ENCODE measurements at places on chromosomes 13 and 19.

GRCh38 chr19:35484252-35485036 lies 5.8 kb downstream of the KRTDAP start:
- DNase-seq, result peak; percentile 9

GRCh38 chr13:42048342-42048683 lies at the start of gene DGKH:
TSS of gene DGKH (plus strand) at chr13:42048648. CDS start at chr13:42048774, 126 bp downstream.
- no peak for DNase-seq

DNA sequence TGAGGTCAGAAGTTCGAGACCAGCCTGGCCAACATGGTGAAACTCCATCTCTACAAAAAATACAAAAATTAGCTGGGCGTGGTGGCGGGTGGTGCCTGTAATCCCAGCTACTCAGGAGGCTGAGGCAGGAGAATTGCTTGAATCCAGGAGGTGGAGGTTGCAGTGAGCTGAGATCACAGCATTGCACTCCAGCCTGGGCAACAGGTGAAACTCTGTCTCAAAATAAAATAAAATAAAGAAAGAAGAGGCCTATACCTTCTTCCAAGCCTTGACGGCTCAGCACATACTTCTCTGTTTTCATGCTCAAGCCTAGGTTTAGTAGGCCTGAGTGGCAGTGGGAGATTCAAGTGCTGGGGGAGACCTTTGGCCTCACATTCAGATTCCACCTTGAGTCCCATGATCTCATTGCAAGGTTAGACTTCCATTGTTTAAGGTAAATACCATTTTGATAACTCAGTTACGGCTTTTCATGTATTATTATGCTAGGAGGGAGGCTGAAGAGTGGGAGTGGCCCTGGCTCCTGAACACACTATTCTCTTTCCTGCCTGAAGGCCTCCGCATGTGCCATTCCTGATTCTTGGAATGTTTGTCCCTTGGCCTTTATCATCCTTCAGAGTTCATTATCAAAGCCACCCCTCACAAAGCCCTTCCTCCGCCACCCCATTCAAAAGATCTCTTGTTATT lies 1.6 kb upstream of the SPINT2 start:
- no peak for DNase-seq

DNA sequence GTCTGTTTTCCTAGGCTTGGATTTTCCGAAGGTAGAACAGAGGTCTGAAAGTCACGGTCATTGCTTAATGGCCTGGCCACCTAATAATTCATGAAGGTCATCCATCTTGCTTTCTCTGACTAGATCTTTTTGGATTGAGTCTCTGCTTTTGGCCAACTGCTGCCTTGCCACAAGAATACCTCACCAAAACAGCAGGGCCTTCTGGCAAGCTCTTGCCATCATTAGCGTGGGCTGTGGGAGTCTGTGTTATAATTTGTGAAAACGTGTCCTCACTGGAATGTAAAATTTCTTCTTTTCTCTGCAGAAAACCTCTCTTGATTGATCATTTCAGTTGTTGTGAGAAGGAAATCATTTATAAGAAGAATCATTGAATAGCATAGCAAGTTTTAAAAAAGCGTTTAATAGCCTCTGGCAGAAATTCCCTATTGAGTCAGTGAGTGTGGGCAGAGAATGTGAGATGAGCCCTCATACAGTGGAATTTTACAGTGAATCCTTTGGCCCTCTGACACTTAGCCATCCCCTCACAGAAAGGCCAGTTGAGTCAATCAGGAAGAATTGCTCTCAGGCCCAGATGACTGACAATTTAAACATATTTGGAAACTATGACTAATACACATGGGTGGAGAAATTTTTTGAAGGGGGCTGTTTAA lies 43.2 kb upstream of the ERICH6B start:
- peak; percentile 33 for DNase-seq

- DNase-seq, result peak; percentile 55
Observed at GRCh38 chr19:38298821-38299680, 5.0 kb upstream of the C19orf33 start.

- no peak for DNase-seq
Observed at GRCh38 chr19:2035590-2035991, 15.5 kb downstream of the MKNK2 start.

DNA sequence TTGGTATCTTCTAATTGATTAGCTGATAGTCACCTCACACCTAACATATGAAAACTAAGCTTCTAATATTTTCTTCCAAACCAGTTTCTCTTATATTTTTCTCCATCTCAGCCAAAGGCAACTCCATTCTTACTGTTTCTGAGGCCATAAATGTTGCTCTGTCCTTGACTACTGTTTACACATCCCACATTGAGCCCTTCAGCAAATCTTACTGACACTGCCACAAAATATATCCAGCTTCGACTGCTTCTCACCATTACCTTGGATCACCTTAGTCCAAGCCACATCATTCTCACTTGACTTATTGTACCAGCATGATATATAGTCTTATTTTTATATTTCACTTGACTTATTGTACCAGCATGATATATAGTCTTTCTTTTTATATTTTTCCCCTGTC lies 121.6 kb downstream of the MAB21L1 start:
- no peak for DNase-seq

DNA sequence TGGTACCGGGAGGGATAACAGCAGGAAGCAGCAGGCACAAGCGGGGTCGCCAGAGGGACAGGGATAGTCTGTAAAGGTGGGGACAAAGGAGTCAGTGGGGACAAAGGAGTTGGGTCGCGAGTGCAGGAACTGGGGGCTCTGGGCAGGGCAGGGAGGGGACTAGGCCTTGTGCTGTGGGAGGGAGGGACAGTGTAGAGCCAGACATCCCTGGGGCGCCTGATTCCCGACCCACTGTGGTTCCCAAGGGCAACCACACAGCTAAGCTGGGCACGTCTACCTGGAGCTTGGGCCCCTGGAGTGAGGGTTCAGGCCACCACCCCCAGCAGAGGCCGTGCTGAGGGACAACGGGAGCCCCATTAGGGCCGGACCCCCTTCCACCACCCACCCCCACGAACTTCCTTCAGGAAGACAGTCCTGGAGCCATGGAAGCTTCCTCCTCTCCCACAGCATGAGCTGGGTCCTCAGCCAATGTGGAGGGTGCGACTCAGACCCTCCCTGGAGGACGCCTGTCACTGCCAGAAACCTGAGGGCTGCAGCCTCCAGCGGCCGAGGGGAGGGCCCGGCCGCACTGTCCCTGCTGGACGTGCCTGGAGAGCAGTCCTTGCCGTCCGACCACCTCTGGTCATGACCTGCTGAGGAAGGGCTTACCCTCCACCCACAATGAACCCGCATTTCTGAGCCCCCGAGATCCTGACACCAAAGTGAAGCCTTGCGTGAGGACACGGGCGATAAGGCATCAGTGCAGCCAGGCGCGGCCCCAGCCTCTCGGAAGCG lies 77.9 kb downstream of the SPACA7 start:
- no peak for DNase-seq

DNA sequence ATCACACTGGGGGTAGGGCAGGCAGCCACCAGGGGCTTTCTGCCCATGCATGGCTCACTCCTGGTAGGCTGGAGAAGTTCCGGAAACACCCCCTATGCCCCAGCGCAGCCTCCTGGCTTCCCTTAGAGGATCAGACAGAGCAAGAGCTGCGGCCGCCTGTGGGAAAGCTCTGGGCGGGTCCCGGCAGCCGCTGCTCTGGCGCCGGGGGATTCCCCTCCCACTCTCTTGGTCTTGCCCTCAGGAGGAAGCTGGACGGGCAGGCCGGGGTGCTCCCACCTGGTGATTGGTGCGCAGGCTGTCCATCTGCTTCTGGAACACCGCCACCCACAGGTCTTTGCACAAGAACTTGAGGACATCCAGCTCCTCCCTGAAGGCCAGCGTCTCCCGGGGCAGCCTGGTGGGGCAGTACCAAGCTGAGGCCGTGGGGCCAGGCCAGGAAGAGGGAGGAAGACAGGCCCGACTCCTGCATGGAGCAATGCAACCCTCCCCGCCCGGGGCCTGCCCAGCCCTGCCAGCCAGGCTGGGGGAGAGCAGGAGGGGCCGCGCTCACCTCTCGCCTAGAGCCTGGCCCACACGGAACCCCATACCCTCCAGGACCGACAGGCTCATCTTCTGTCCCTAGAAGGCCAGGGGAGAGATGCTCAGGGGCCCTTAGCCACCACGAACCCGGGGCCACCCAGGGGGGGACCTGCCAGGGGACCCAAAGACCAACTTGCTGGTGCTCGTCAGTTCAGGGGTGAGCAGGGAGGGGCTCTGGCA lies 4.0 kb upstream of the NKPD1 start:
- peak; percentile 85 for DNase-seq

DNA sequence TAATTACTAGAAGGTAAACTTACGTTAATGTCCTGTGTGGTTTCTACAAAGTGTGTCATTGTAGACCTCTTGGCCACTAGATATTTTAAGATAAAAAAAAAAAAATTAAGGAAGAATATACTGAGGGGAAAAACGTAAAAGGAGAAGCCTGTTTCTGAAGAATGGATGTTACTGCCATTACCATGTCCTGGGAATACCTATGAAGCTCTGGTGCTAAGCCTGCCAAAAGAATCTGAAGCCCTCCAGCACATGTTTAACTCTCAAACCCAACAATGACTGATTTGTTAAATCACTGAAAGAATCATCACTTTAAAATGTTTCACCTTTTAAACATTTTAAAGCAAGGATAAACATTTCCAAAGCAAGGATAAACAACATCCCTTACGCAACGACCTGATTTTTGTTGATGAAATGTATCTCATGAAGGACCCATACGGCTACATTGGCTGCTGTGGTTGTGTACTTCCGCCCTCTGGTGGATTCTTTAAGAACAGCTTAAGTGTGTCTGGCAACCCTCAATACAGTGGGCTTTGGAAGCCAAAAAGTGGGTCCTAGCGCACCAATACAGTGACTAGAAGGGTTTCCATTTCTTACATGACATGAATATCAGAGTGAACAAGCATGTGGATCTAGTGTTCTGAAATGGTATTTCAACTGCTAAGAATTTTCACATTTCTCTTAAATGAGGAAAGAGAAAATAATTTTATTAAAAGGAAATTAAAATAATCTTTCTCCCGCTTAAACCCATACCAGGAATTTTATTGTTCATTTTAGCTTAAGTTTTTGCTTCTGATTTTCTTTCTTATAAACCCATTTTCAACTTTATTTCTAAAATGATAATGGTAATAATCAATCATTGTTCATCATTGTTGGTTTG lies 74.5 kb upstream of the RAP2A start:
- peak; percentile 90 for DNase-seq

GRCh38 chr13:96581741-96582140 lies 412.5 kb downstream of the OXGR1 start:
- no peak for DNase-seq

DNA sequence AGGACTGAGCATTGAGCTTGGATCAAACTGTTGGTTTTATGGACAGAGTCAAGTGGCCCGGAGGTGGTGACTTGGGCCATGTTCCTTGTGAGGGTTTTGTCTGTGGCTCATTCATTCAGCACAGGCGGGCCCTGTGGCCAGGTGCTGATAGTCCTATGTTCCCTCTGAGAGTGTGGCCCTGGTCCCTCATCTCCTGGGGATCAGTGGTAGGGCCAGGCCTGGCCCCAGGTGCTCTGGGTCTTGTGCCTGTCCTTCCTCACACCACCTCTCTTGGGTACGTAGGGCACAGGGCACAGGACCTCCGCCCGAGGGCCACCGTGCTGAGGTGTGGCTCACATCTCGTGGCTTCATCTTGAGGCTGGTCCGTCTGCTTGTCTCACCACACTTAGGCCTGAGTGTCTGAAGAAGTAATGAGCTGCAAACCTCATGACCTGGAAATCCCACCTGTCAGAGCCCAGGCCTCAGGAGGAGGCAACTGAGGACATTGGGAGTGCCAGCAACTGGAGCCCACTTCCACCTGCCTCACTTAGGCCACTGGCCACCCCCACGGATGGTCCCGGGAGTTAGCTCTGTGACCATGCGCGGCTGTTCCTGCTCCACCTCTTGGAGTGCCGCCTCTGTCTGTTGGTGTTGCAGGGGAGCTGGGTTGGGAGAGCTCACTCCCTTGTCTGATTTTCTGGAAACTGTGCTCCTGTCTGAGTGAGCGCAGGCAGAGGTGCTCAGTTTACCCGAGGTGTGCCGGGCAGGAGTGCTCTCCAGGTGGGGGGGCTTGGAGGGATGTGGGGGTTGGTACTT lies 53.4 kb downstream of the KDM4B start:
- no peak for DNase-seq

DNA sequence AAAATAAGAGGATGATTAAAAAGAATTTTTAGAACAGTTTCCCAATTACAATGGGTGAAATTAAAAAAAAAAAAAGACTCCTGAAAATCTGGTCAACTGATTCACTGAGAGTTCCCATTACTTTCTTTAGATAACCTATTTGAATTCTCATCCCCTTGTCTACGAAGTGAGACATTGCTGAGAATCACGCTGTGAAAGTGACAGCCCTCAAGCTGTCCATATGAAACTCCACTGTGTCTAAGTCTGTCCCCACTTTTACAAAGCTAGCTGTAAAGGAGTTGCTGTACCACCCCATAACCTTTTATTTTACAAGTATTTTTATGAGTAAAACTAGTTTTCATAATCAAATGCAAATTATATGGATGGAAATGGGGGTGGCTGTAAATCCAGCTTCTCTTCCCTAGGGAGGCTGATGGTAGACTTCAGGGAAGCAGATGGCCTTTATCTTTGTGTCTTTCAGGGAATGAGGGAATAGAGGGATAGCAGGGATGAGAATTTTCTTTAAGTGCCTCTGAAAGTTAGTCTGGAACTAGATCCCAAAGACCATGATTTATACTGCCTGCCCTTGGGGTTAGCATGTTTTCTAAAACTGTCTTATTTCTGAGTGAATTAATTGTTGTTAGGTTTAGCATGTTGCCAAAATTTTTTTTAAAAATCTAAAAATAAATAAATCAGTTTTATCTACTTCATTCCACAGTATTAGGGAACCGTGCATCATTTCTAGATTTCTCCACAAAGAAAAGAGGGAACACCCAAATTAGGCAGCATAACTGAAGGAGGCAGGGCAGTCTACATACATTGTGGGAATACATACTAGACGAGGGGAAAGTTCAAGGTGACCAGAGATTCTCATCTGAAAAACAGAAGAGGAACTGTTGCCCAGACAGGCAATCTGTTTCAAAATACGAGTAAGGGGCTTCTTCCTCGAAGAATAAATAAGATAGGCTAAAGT lies 1219.1 kb downstream of the UQCRFS1 start:
- DNase-seq, result no peak

DNA sequence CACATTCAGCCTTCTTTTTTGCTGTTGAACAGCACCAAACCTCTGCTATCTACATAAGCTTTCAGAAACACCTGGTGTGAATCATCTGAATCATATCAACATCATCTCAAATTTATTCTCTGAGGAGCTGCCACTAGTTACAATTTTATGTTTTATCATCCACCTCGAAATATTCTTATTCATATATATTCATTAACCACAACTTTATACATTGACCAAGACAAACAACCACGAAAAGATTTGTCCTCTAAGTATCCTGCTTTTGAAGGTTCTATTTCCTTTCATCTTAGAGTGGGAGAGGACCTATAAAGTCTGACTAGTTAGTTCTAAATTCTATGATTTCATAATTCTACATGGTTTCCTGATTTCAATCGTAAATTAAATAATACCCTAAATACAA lies 18.9 kb downstream of the ESD start:
- DNase-seq, result no peak

GRCh38 chr13:33799950-33800592 lies 17.9 kb upstream of the RFC3 start:
- peak; percentile 64 for DNase-seq

DNA sequence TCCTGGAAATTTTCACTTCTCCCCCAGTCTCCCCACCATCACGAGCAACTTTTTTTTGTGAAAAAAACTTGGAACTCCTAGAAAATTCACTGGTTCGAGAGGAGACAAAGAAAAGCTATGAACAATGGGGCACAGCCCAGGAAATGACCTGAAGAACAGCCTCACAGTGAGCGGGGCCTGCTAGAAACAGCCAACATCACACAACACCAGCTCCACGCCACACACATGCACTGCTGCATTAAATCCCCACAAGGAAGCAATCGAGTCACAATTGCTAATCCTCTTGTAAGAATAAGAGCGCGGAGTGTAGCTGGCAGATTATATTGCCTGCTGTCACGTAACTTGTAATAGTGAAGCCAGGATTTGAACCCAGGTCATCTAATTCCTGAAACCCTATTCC lies 48.8 kb downstream of the SLC7A1 start:
- DNase-seq, result peak; percentile 15
